Naive thymus-derived CD8-positive, alpha-beta T cell (primary cell): ENCODE measurements at places on chromosomes 1 and 21. TPM values are rescaled to one million over a fixed set of nuclear protein-coding genes. Genes with fewer than 3 reads are reported as not detected.
A peak's percentile ranks its signal among the peaks of the same experiment; 100 is the strongest.

- DNase-seq = no peak
- peaks cover 37% of the 10 kb centered on the region for H3K36me3 ChIP-seq
- peaks cover 95% of the 10 kb centered on the region for H3K4me1 ChIP-seq
- peak overlapping the region; percentile 99 for H3K27ac ChIP-seq
Measured at GRCh38 chr1:40393173-40393572, 19.6 kb downstream of the SMAP2 start.

The TSEN15 gene
- 47.1 TPM for total RNA-seq

GRCh38 chr1:204499511-204500468 is 5.2 kb upstream of the PIK3C2B start:
- H3K27ac ChIP-seq = peak overlapping the region; percentile 81
- no peak for DNase-seq
- H3K36me3 ChIP-seq = no peaks in the 10 kb centered on the region
- H3K4me3 ChIP-seq = no peak overlapping the region
- no peaks in the 10 kb centered on the region for H3K27me3 ChIP-seq
- peaks cover 17% of the 10 kb centered on the region for H3K4me1 ChIP-seq

DNA sequence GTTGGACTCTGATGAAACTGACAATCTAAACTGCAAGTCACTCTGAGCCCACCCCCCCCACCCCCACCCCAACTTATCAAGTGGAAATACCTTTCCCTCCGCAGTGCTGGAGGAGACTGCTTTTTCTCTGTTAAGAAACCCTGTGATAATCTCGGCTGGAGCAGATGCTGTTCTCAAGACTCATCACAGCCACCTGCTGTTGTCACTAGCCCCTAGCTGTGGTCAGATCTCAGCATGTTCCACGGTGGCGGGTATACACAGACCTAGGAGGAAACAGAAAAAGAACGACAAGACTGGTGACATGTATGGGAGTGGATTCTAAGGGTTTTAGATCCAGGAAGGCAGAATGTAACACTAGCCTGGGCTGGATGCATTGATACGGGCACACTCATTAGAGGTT is 2.3 kb downstream of the ACTL8 start:
- no peak for DNase-seq
- no peak overlapping the region for H3K27ac ChIP-seq
- H3K27me3 ChIP-seq = no peaks in the 10 kb centered on the region
- no peaks in the 10 kb centered on the region for H3K4me1 ChIP-seq

The AK4 gene
- total RNA-seq = 0.91 TPM

GRCh38 chr1:200714504-200715187 is 24.0 kb upstream of the CAMSAP2 start:
- H3K4me3 ChIP-seq = no peak overlapping the region
- H3K27ac ChIP-seq = no peak overlapping the region
- H3K36me3 ChIP-seq = peaks cover 2% of the 10 kb centered on the region
- no peak for DNase-seq
